ENCODE measurements at places on chromosomes 12 and 14.

DNA sequence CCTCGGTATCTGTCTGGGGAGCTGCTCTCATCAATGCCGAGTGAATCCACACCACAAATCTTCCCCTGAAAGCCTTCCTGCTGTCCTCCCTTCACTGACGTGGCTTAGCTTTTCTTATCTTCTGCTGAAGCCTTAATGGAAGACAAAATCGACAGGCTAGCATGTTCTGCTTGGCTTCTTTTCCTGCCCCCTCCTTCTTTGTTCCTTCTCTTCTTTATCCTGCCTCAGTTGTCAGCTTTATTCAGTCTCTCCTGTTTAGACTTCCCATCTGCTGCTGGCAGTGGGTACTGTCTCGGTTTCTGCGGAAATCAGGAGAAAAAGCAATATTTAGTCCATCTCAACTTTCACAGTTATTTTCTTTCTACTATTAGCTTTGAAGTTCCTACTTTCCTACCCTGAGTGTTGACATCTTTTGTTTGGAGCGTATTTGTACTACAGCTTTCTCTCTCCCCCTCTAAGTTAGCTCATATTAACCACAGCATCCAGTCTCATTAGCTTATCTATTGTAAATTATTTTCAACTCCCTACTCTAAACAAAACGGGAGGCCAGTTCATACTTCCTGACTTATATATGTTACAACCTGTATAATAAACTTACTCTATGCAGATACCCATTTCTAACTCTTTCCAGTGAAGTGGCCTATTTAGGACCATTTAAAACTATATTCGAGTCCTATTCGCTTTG, 226.0 kb downstream of the DACT1 start:
- DNase-seq: no peak

DNA sequence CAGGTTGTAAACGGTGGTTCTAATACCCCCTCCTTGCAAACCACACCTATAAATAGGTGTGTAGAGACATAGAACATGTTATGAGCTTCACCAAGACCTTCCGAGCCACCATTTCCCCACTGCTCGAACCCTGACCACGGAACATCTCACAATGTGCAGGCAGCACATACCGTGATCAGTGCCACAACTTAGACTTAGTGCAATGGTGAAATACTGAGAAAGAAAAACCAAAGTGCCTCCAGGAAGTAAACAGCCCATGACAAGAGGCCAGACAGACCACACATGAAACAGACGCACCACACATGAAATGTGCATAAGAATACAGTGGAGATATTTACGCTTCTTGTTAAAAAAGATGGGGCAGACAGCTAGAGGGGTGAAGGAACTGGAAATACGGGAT, 166.9 kb upstream of the CCND2 start:
- no peak for DNase-seq

DNA sequence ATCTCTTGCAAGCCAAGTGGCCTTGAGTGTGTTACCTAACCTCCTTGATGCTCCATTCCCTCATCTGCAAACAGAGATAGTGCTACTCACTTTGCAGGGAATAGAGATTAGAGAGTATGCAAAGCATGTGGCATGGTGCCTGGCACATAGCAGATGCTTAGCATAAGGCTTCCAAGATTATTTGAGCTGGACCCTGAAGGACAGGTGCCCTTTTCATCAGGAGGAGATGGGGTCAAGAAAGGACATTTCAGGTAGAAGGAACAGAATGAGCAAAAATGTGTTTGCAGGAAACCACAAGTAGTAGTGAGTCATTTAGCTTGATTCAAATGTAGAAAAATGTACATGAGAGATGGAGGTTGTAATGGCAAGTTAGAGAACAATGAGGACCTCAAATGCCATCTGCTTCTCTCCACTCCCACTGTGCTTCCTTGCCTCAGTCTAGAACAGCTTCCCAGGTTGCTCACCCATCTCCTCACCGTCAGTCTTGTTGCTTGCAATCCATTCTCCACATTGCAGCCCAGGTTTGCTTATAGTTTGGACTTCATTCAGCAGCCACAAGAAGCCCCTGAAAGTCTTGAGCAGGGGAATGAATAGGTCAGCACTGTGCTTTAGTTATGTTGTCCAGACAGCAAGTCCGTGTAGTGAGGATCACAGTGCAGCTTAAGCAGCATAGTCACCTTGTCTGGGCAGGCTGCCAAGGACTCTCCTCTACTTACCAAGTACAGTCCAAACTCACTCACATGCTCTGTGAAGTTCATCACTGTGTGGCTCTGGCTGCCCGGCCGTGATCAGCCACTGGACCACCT, 536.3 kb upstream of the CCDC196 start:
- no peak for DNase-seq

DNA sequence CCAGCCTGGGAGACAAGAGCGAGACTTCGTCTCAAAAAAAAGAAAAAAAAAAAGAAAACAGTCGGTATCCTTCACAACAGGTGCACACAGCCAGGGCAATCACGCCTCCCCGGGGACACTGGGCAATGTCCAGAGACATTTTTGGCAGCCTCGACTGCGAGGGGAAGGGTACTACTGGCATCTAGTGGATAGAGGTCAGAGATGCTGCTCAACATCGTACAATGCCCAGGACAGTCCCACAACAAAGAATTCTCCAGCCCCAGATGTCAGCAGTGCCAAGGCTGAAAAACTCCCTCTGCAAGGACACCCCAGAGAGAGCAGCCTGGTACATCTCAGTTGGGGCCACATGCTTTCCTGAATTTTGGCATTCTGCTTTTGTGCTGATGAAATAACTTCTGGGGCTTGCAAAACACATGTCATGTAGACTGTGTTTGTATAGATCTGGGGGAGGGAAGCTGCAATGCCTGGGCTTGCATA, 21.5 kb downstream of the ALDH2 start:
- DNase-seq: peak; percentile 53

DNA sequence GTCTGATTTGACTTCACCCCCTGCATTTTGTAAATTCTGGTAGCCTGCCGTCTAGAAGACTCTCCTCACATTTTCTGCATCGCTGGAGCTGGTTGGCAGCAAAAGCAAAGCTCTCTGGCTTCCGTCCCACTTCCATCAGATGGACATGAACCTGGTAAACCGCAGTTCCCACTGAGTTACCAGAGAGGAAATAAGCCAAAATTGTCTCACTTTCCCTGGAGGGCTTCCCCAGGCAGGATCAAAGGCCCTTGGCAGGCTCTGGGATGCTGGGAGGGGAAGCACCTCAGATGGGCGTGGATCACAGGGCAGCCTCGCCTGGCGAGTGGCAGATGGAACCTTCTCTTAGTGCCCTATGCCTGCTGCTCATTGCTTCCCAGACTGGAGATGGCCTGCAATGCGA, 243.5 kb downstream of the TMEM132C start:
- no peak for DNase-seq

GRCh38 chr12:51322452-51322851, 1.5 kb downstream of the BIN2 start:
- peak; percentile 41 for DNase-seq
